ENCODE measurements at places on chromosomes 3 and 15.

- no peak for DNase-seq
Observed at GRCh38 chr3:173862701-173863100, 465.2 kb downstream of the NLGN1 start.

GRCh38 chr3:146133441-146133840, 27.5 kb downstream of the PLOD2 start:
- no peak for DNase-seq

- no peak for DNase-seq
Observed at GRCh38 chr3:29226706-29227105, 54.2 kb upstream of the RBMS3 start.

DNA sequence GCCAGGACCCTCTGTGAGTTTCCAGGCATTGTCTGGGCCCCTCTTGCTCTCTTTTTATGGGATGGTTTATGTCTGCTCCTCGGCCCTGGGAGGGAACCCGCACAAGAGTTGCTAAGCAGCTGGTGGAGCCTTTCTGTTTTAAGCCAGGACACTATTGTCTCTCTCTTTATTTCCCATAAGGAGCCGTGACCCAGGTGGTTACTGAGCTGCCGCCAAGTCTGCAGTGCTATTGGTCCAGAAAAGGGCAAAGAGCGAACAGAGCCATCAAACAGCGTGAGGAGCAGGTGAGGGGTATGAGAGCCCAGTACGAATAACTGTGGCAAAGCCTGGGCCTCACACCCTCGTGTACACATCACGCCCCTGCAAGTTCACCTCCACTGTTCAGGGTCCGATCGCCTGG, 280.2 kb downstream of the SHQ1 start:
- no peak for DNase-seq
